ENCODE measurements at places on chromosomes 16 and 17.

- no peaks in the 10 kb centered on the region for H3K36me3 ChIP-seq
- no peak overlapping the region for H3K4me3 ChIP-seq
- DNase-seq, result no peak
- H3K27me3 ChIP-seq, result no peaks in the 10 kb centered on the region
- H3K4me1 ChIP-seq, result peaks cover 16% of the 10 kb centered on the region
- H3K27ac ChIP-seq, result no peak overlapping the region
These were observed 125.8 kb downstream of the ANKRD11 start for GRCh38 chr16:89364606-89365005.

DNA sequence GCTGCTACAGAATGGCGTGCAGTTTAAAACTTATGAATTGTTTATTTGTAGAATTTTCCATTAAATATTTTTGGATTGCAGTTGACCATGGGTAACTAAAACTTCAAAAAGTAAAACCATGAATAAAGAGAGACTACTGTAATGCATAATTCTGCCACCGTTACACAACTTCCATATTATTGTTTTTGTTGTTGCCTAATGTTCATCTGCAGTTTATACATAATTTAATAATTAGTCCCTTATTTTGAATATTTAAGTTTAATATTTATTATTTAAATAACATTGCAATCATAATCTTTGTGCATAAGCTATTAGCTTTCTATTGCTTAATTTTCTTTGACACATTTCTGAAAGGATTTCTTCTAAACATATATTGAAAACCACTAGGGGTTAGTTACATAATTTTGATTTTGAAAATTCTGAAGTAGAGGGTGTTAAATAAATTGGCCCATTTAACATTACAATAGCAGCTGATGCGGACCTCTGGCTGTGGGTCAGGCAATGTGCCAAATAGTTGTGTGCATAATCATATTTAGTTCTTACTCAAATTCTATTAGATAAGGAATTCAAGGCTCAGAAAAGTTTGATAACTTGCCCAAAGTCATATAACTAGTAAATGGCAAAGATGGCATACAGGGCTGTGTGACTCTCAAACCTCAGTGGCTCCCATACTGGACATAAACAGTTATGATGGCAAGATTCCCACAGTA is 31.1 kb downstream of the PPM1E start:
- DNase-seq, result no peak
- H3K4me3 ChIP-seq, result no peak overlapping the region
- no peaks in the 10 kb centered on the region for H3K4me1 ChIP-seq
- H3K27ac ChIP-seq, result no peak overlapping the region
- no peaks in the 10 kb centered on the region for H3K27me3 ChIP-seq

DNA sequence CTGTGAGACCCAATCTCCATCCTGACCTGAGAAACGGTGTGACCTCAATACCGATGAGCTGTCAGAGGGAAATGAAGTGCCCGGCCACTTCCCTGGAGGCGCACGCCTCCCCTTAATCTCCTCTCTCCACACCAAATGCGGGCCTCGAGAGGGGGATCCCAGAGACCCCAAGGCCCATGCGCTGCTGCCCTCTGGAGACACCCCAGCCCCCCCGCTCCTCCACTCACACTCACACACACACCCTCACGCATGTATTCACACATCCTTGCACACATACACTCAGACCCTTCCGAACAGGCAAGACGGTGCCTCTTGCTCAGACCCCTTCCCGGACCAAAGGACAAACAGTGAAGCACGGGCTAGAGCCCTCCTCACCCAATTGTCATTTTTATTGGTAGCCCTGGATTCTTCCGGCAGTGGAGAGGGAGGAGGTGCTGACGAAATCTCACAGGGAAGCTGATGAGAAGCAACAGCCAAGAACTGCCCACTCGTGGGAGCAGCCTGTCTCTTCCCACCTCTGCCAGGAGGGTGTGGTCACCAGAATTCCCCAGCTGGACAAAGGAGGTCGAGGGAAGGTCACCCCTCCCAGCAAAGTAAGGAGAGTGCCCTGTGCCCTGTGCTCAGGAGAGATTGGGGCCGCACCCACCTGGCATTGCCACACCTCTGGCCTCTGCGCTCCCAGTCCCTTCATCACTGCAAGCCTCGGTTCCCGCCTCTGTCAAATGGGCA is 136.0 kb upstream of the TNRC6C start:
- DNase-seq, result peak; percentile 75
- H3K4me3 ChIP-seq, result no peak overlapping the region
- no peaks in the 10 kb centered on the region for H3K36me3 ChIP-seq
- H3K27me3 ChIP-seq, result no peaks in the 10 kb centered on the region

- H3K4me1 ChIP-seq, result no peaks in the 10 kb centered on the region
- no peaks in the 10 kb centered on the region for H3K36me3 ChIP-seq
- DNase-seq, result no peak
- H3K4me3 ChIP-seq, result no peak overlapping the region
- H3K27me3 ChIP-seq, result no peaks in the 10 kb centered on the region
- no peak overlapping the region for H3K27ac ChIP-seq
These were observed 4.1 kb downstream of the RAP1GAP2 start for GRCh38 chr17:2800367-2800766.
